ENCODE measurements at places on chromosomes 1 and 21.
A peak's percentile ranks its signal among the peaks of the same experiment; 100 is the strongest.

DNA sequence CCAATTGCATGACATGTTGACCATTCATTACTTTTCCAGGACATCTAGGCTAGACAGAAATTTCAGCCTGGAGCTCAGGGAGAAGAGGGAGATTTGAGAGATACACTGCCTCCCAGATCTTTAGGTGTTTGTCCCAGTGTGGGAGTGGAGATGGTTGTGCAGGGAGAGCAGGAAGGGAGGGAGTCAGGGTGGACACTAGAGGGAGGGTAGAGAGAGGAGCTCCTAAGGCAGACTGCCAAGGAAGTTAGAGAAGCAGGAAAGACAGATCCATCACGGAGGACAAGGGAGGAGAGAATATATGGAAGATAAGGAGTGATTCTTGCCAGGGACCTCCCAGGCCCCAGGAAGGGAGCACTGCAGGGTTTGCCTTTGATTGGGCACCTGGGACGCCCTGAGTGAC is 8.7 kb downstream of the CDCA8 start:
- DNase-seq, result no peak
- peaks cover 4% of the 10 kb centered on the region for H3K4me1 ChIP-seq

DNA sequence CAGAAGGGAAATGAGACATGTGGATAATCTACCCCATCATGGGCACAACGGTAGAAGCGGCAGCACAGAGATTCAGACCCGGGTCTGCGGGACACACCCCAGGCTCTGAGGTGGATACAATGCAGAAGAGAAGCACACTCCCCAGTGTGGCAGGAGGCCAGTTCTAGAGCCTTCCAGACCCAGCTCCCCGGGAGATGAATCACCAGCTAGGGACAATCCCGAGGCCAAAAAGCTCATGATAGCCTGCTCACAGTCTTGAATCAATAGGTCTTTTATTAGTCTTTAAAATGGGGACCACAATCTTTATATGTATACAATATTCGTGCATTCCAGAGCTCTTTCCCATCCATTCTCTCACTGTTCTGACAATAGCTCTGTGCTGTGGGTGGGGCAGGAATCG is 57.3 kb upstream of the DIRAS3 start:
- H3K27me3 ChIP-seq, result no peaks in the 10 kb centered on the region
- H3K4me3 ChIP-seq, result no peak overlapping the region
- peaks cover 1% of the 10 kb centered on the region for H3K36me3 ChIP-seq
- DNase-seq, result peak; percentile 60

DNA sequence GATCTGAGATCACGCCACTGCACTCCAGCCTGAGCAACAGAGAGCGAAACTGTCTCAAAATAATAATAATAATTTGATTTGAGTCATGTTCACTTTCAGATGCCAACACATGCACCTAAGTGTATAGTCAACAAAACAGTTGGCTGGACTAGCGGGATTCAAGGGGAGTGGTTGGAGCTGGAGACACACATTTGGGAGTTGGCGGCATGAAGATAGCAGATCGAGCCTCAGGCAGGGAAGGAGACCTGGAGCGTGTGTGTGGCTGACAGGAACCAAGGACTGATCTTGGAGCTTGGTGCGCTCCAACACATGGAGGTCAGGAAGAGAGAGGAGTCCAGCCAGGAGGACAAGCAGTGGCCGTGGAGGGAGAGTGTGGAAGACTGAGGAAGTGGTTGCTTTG is 14.6 kb upstream of the PGD start:
- 0 out of 2 replicates have a peak, but pooled peaks cover under 1% of the 10 kb centered on the region for H3K36me3 ChIP-seq
- H3K27me3 ChIP-seq, result no peaks in the 10 kb centered on the region
- H3K4me1 ChIP-seq, result peaks cover 15% of the 10 kb centered on the region
- no peak overlapping the region for H3K27ac ChIP-seq
- H3K4me3 ChIP-seq, result no peak overlapping the region

GRCh38 chr1:224497714-224498573 is 63.3 kb upstream of the WDR26 start:
- no peak overlapping the region for H3K4me3 ChIP-seq
- DNase-seq, result peak; percentile 90
- H3K36me3 ChIP-seq, result no peaks in the 10 kb centered on the region
- no peaks in the 10 kb centered on the region for H3K27me3 ChIP-seq

GRCh38 chr1:104878203-104878909 is 1128.7 kb downstream of the AMY1C start:
- no peak for DNase-seq
- H3K27me3 ChIP-seq, result no peaks in the 10 kb centered on the region
- no peak overlapping the region for H3K4me3 ChIP-seq

DNA sequence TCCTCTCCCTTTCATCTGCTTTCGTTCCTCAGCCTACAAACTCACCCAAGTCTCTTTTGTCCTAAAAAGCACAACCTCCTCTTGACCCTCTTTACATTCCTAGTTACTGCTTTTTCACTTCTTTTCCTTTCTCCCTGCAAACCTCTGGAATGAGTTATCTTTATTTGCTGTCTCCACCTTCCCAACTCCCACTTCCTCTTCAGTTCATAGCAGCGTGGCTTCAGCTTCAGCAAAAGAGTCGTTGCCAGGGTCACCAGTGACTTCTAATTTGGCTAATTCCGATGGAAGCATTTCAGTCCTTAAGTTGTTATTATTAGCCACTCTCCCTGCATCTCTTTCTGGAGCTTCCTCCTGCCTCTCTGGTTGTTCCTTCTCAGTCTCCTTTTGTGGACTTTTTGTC is 6.2 kb upstream of the TMEM54 start:
- no peaks in the 10 kb centered on the region for H3K36me3 ChIP-seq
- no peaks in the 10 kb centered on the region for H3K4me1 ChIP-seq
- peak; percentile 48 for DNase-seq
- H3K27ac ChIP-seq, result no peak overlapping the region

Data from IMR-90 (cell line).